Common myeloid progenitor, CD34-positive (primary cell): ENCODE measurements at places on chromosomes 13 and 19.

DNA sequence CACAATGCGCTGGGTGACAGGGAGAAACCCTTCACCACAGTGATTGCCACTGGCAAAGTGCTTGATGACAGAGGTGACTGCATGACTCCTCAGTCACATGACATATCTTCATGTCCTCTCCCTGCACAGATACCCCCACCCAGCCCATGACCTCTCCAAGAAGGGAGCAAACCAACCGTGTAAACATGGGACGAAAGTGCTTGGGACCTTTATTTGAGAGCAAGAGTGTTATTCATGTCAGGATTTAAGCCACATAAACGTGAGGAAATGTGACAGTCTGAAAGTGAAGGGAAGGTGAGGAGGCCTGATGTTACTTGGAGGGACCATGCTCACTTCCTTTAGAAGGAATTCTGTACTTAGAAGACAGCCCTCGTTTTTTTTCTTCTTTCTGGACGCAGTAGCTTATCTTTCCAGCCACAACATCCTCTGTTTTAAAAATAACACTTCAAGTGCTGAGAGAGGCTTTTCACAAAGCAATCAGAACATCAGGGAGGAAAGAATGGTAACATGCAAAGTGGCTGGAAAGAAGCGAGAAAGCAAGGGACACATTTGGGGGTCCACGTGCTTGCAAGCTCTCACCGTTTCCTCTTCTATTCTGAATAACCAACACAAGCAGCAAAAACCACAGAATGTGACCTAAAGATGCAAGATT is 35.6 kb downstream of the EPS15L1 start:
- peak; percentile 45 for DNase-seq

- no peak for DNase-seq
Observed at GRCh38 chr13:32501064-32501463, 37.5 kb downstream of the N4BP2L2 start.

GRCh38 chr13:37959284-37959683 is 89.7 kb upstream of the TRPC4 start:
- peak; percentile 35 for DNase-seq

DNA sequence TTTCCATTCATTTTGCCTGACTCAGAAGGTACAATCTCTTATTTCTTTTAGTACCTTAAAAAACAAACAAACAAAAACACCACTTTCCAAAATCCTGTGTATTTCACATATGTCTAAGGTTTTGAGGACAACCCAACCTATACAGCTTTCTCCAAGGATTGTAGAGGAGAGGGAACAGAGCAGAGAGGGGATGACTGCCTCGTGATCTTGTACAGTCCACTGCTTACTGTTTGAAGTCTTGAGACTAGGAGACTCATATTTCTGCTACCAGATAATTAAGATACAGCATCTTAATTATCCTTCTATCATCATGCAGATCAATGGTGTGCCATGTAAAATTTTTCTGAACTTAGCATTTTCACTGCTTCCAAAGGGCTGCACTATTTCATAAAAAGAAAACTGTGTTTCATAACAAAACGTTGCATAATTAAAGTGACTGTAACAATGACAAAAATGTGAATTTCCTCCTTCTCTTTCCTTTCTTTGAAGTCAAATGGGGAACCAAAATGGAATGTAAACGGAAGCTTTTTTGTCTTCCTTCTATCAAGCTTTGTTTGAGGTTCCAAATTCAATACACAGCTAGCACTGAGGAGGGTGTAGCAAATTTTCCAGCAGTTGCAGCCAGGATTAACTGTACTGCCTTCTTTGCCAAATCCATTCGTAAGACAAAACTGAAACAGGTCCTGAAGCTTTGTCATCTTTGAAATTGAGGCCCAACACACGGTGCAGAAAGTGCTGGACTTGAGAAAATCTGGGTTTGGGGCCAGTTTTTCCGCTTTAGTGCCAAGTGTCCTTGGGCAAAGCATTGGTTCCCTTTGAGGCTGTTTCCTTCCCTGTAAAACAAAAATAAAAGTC is 34.9 kb upstream of the RCBTB2 start:
- peak; percentile 40 for DNase-seq

GRCh38 chr13:42348576-42348975 is 76.6 kb downstream of the AKAP11 start:
- no peak for DNase-seq

- DNase-seq, result peak; percentile 62
Observed at GRCh38 chr13:23608701-23609413, 38.6 kb downstream of the TNFRSF19 start.

GRCh38 chr13:45974500-45974899 is 78.0 kb downstream of the ZC3H13 start:
- DNase-seq, result no peak

GRCh38 chr13:113982296-113982661 is 8.4 kb upstream of the C13orf46 start:
- DNase-seq, result no peak

- DNase-seq, result no peak
Observed at GRCh38 chr19:676339-677105, at the start of gene FSTL3. TSS of gene FSTL3 (plus strand) at chr19:676392. CDS start at chr19:676424, 32 bp downstream.

DNA sequence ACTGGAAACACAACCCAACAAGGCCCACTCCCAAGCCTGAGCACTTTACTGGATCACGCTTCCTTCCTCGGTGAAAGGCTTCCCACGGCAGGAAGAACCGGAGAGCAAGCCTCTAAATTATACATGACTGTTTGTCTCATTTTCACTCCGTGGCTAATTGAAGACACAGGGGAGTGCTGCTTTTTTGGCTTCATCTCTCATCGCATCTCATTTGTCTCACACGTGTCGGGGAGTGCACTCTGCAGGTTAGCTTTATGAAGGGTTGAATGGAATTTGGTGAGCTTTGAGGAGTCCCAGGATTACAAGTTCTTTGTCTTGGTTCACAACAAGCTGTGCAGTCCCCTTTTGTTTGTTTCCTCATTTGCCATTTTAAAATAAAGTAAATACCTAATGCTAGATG is 544.6 kb downstream of the GPC6 start:
- DNase-seq, result no peak

DNA sequence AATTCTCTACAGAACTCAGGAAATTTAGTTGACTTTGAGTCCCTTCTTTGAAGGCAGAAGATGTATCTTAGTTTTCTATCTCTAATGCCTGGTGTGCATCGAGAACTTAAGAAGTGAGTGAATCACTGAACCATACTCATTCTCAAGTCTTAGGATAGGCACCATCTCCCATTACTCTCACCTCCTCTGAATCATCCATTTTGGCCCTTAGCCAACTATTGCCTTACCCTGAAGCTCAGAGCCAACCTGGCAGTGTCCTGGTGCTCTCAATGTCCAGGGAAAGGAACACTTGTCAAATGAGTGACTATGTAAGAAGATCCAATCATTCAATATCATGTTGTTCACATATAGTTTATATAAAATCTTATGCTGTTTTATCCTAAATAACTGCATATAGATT is 146.6 kb downstream of the RGCC start:
- DNase-seq, result peak; percentile 18

DNA sequence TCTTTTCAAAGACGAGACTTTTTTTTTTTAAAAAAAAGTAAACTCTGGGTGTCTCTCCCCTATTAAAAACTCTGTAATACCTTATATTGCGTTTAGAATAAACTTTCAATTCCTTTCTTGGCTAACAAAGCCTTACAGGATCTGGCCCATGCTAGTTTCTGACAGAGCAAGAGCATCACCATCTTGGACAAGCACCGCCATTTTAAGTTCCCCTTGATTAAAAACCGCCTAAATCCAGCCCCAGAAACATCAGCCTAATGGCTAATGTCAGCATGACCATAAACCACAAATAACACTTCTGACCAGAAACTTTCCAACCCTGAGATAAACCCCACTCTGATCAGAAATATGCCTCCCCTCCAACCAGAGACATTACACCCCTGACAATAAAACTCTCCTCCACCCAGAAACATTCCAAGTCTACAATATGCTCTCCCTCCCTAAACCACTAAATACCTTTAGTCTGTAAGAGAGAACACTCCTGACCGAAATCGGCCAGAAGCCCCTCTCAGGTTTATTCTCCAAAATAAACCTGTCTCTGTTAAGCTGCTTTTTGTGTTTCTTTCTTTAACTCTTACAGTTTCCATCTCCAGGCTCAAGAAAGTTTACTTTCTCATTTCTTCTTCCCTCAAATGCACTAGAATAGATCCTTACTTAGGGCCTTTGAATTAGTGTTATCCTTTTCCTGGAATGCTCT is 1.6 kb upstream of the AKAP11 start:
- no peak for DNase-seq

DNA sequence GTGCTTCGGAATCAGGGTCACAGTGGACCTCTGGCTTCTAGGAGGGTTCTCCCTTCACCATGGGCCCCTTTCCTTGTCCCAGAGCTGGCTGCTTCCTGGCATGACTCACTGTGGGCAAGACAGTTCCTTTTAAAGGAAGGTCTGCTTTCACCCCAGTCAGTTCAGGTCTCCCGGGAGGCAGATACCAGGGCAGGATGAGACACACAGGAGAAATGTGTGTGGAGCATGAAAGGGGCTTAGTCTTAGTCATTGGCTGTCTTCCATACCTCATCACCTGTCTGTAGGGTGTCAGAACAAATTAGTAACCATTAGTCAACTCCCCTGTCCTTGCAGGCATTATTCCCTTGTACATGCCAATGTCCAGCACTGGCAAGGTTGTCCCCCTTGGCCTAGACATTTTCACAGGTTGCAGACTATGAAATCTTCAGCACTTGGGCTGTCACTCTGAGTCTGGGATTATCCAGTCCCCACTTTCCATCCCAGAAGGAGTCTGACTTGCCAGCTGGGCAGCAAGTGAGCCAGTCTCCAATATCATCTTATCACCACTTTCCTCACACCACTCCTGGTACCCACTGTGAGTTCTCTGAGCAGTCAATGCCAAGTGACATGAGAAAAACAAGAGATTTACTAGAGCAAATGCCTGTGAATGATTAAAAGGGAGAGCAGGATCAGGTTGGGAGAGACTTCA is 76.8 kb upstream of the MEDAG start:
- DNase-seq, result no peak

- DNase-seq, result peak; percentile 54
Observed at GRCh38 chr19:3046698-3047495, 15.4 kb downstream of the TLE5 start.

DNA sequence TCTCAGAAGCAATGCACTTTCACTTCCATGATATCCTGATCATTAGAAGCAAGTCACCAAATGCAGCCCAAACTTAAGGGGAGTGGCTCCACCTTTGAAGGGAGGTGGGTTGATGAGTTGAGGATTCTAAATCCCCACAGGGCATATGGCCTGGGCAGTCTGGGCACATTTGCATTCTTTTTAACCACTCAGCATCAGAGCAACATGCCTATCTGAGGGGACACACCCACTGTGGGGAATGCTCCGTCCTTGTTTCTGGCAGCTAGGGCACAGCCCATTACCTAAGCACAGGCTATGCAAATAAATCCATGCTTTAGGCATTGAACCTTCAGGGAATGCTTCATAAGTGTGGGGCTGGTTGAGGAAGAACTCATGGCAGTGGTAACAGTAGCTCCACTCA is 12.3 kb upstream of the SACS start:
- no peak for DNase-seq

GRCh38 chr19:55459950-55460657 is 1.3 kb downstream of the ISOC2 start:
- no peak for DNase-seq

DNA sequence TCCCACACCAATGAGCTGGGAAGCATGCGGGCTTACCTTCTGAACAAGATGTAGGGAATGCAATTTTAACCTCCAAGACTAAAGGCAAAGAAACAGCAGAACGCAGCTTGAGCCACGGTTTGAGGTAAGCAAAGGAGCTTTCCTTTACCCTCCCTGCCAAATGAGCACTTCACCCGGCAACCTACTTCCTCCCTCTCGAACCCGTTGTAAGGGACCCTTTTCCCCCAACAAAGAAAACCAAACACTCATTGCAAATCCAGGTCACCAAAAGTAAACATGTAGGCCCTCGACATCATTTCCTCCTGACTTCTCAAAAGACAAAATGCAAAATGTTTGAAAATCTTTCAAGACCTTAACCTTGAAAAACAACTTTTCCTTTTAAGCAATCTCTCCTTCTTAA is 65.3 kb downstream of the ABCC4 start:
- DNase-seq, result no peak

- DNase-seq, result no peak
Observed at GRCh38 chr13:44169018-44169911, 204.4 kb upstream of the SERP2 start.

GRCh38 chr19:45130888-45131615 is 29.7 kb downstream of the NKPD1 start:
- DNase-seq, result peak; percentile 26
